ENCODE measurements at places on chromosomes 16 and 17.

DNA sequence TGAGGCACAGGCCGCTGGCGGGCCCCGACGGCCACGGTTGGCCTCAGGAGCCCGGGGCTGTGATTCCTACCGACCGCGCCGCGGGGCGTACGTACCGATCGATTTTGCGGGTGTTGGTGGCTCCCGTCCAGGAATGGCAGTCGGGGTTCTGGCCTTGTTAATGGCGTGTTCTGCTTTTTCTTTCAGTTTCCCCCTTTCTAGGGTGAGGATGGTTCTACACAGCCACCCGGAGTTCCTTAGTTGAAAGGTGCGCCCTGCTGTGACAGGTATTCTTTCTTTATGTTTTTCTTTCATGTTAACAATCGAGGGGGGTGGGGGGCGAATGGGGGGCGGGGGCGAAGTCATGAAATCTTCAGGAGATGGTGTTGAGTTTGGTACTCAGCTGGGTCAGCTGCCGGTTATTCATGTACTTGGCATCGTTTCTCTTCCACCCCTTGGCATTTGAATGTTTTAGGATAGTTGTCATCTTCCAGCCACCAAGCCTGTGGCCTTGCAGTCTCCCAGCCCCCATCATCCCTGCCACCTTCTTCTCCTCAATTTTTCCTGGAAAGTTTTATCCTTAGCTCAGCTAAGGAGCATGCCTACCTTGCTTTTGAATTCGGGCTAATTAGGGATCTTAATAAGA lies 802 bp downstream of the CYLD start:
- DNase-seq: no peak

- DNase-seq: no peak
Observed at GRCh38 chr17:883586-883962, 96.0 kb downstream of the NXN start.

- no peak for DNase-seq
Observed at GRCh38 chr17:80759377-80759673, 214.7 kb downstream of the RPTOR start.

GRCh38 chr17:4600563-4600962 lies 16.2 kb downstream of the SMTNL2 start:
- DNase-seq: no peak

DNA sequence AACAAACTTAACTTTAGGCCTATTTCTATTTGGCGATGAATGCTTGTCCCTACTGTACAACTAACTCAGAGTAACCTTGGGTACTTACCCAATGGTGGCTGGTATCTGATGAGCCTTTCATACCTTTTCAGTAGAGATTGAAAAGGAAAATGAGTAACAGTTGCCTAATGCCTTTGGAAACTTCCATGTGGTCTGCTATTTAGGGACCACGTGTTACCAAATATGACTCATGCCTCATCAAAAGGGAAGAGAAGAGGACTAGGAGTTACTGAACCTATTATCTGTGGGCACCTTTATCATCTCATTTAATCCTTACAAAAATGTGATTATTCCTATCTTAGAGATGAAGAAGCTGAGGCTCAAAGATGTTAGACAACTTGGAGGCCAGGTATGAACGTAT lies 8.1 kb downstream of the MYOCD start:
- DNase-seq: no peak

GRCh38 chr17:82358465-82359350 lies at the start of gene TEX19:
TEX19 (plus strand) TSS chr17:82359247; CDS start chr17:82362151, 2,904 bp downstream.
- DNase-seq: no peak

GRCh38 chr16:87653234-87653633 lies 50.9 kb downstream of the JPH3 start:
- no peak for DNase-seq

DNA sequence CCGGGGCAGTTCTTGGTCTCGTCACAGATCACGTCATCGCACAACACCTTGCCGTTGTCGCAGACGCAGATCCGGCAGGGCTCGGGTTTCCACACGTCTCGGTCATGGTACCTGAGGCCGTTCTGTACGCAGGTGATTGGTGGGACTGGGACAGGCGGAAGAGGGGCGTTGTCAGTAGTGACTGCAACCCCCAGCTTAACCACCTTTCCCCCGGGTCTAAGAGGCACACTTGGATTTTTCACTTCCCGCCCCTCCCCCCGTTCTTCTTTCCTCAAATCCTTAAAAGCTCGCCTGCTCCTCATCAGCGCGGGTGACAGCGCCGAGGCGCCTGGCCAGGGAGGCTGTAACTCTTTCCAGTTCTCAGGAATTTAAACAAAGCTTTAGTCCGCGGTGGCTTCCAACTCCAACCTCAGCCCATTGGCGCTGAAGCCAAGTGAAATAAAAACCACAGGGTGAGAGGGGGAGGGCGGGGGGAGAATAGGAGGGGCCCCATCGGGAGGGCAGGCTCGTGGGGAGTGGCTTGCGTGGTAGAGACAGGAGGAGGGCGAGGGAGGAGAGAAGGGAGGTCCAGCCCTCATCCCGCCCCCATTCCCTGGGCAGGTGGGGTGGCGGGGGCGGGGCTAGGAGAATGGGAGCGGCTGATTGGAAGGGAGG lies 1.5 kb downstream of the COL1A1 start:
- no peak for DNase-seq

DNA sequence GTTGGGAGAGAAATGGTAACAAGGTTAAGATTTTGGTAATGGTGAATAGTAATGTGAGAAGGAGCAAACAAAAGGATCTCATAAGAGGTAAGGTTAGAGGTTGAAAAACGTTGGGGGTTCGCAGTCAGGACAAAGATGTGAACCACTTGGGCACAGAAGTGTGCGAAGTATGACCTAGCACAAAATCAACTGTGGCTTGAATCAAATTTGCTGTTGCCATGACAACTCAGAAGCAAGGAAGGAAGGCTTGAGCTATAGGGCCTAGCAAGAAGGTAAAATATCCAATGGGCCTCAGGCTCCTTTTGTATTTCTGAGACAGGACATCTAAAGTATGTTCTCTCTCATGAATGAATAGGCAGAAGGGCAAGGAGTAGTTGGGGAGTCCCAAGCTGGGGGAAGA lies 24.5 kb upstream of the TEKT1 start:
- no peak for DNase-seq

GRCh38 chr16:8795091-8795490 lies 2.3 kb downstream of the TMEM186 start:
- no peak for DNase-seq

Data from stimulated activated CD4-positive, alpha-beta T cell treated with anti-CD3 and anti-CD28 coated beads, Interleukin-1b, Interleukin-23, amount 100 ng/mL, for 1 hour (primary cell).